Kidney tubule cell (primary cell): ENCODE measurements at places on chromosomes 3 and 15.

GRCh38 chr3:195102609-195103467 lies 168.1 kb downstream of the XXYLT1 start:
- peak; percentile 89 for DNase-seq

- DNase-seq: no peak
These were observed 3.0 kb downstream of the DGKG start for GRCh38 chr3:186359078-186359477.

DNA sequence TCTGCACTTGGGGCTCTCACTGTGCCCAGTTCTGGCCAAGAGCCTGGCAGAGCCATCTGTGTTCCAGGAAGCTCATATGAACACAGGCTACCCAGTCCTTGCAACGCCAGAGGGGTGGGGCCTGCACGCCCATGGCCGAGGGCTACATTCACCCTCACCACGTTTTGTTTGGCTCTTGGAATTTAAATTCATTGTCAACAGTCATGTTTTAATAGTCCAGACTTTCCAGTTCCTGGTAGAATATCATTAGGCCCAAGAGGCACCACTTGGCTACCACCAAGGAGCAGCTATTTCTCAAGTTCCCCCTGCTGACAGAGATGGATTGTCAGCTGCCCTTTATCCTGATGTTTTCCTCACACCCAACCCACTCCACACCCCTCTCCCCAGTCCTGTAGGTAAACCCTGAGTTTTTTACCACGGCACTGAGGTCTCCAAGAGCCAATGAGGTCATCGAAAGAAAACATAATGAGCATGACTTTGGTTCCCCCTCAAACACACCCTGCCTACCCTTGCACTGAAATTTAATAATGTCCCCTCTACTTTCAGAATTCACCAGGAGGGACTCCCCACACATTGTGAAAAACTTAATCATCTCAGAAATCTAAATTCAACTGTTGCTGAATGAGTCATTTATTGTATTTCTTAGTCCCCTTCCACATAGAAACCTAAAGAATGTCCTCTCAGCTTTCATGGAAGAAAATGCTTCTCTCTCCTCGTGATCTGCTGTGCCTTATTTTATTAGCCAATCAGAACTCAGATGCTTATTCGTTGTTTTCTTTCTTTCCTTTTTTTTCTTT lies 125.1 kb downstream of the SHQ1 start:
- peak; percentile 66 for DNase-seq

GRCh38 chr15:100183921-100184495 lies 157.8 kb downstream of the ADAMTS17 start:
- no peak for DNase-seq

GRCh38 chr15:50083424-50084025 lies 35.5 kb downstream of the ATP8B4 start:
- DNase-seq: no peak

GRCh38 chr3:18499301-18499700 lies 74.2 kb upstream of the SATB1 start:
- DNase-seq: no peak

DNA sequence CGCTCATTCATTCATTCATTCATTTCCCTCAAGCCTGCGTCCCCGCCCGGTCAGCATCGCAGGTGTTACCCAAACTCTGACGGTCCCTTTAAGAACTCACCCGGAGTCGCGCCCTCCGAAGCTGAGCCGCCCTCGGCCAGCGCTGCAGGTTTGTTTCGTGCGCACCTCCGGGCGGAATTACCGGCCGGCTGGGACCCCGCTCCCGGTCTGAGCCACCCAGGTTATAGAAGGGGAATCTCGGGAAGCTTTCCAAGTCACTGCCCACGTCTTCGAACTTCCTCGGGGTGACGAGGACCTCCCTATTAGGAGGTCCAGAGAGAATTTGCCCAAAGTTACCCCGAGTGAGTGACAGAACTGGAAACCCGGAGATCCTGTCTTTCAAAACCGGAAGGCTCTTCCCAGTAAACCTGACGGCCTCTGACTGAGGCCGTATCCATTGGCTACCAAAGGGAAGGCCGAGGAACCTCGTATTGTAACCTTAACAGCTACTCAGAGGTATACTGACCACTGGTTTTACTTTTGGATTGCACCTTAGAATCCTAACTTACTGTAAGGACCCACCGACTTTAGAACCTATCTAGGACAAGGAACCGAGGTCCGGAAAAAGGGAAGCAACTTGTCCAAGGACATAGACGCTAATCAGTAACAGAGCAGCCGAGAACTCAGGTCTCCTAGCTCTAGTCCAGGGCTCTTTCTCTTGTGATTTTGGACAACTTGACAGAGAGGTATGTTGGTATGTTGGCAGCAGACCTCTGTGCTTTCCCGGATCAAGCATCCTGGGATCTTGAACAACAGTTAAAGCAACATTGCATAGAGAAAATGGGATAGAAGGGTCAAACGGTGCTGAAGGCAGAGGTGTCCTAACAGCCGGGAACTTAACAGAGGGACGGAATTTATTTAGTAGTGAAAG lies 788 bp upstream of the DLG1 start:
- DNase-seq: peak; percentile 87

DNA sequence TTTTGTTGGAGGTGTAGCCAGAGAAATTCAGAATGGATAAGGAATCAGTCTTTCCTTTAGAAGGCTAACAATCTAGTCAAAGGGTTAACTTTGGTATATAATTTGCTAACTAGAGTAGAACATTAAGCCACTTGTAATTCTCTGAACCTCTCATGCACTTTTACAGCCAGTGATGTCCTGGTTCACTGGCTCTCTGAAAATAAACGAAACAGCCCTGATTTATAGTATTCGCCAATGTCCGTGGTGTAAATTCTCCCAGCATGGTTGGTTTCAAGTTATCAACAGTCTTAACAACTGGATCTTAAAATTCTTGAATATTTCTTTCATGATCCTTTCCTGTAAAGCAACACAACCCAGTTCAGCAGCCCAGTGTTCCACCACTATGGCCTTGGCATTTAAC lies 500.4 kb upstream of the CDIN1 start:
- peak; percentile 62 for DNase-seq

GRCh38 chr3:62421207-62421606 lies 47.9 kb upstream of the FEZF2 start:
- DNase-seq: no peak

DNA sequence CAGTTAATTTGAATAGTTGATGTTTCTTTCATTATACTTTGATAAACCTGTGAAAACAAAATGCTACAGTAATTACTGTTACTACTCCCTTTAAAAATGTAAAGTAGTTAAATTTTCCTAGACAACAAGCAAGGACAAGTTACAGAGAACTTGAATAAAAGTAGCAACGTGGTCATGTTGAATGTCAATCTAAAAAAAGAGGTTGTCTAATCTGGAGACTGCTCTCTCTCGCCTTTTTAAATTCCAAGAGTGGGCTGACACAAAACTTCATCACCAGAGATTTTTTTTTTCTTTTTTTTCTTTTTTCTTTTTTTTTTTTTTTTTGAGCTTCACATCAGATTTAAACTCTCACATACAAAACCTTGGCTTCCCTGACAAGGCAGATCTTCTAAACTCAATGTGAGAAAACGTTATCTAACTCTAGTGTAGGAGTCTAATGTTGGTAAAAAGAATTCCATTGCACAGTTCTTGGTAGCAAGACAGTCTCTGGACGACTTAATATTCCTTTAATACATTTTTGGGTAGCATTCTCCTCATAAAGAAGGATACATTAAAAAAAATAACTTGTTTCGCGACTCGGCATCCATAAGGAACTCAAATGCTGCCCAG lies 4.1 kb downstream of the FOXP1 start:
- DNase-seq: no peak

DNA sequence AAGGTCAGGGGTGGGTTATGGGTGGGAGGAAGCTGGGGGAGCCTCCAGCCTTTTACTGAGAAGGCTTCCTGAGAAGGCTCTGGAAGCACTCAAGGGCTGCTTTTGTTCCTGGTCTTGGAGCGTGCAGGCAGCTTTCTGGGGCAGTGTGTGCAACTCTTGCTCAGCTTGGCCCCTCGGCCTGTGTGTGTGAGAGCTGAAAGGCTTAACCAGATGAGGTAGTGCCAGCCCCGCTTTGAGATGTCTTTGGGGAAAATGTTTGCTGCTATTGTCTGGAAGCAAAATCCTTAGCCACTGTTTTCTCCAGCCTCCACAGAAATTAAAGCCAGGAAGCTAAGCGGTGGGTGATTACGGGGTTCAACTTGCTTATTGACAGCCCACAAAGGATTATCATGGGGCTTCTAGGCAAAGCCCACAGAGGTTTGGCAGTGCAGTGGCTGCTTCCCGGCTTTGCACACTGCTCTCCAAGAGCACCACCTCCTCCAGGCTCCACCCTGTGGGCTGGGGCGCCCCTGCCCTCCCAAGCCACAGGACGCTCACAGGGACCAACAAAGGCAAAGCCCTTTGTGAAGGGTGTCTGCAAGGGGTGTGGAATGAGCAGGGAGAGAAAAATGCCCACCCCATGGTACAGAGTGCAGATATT lies 121.7 kb upstream of the TLE3 start:
- no peak for DNase-seq

DNA sequence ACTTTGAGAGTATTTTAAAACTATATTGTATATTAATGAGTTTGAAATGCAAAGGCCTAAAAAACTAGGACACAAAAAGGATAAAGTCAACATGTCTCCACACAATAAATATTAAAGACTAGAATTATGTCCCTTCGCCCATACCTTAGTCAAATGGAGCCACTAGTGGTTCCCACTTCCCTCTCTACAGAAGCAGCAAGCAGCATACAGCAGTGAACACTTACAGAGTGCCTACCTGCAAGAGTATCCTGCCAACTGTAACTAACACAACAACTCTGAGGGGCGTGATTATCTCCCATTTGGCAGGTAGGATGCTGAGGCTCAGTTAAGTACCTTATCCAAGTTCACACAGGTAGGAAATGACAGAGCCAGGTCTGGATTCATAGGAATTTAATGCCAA lies 17.2 kb downstream of the DYNC1LI1 start:
- no peak for DNase-seq

- peak; percentile 76 for DNase-seq
These were observed 59.0 kb downstream of the DPPA2 start for GRCh38 chr3:109257269-109257668.
